ENCODE measurements at places on chromosomes 11 and 22.

DNA sequence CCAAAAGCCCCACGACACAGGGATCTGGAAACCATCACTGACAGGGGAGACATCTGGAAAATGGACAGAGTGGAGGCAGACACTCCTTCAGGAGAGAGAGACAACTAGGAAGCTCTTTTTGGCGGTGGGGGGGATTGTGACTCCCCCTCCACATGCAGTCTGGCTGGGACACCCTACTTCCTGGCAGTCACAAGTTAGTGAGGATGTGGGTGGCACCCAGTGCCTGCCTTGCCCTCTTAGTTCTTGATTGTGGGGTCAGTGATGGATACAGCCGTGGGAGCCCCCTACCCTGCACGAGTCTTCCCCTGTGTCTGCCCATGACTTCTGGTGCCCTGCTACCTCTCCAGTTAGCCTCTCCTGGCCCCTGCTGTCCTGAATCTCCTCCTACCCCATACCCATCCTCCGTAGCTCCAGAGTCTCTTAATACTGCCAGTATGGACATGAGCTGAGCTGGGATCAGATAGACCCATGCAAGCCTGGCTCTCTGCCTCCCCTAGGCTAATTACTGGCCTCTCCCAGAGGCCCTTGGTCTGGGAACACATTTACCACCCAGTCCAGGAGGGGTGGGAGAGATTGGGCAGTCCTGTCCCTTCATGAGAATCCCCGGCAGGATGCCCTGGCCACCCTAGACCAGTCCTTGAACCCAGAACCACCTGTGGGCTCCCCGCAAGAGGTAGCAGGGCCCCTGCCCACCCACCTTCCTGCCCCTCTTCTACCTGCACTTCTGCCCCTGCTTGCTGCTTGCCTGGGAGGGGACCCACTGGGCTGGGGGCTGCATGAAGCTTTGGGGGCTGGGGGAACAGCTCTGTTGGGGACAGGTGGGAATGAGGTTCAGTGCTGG is 22.8 kb downstream of the RHBDD3 start:
- no peak for DNase-seq

DNA sequence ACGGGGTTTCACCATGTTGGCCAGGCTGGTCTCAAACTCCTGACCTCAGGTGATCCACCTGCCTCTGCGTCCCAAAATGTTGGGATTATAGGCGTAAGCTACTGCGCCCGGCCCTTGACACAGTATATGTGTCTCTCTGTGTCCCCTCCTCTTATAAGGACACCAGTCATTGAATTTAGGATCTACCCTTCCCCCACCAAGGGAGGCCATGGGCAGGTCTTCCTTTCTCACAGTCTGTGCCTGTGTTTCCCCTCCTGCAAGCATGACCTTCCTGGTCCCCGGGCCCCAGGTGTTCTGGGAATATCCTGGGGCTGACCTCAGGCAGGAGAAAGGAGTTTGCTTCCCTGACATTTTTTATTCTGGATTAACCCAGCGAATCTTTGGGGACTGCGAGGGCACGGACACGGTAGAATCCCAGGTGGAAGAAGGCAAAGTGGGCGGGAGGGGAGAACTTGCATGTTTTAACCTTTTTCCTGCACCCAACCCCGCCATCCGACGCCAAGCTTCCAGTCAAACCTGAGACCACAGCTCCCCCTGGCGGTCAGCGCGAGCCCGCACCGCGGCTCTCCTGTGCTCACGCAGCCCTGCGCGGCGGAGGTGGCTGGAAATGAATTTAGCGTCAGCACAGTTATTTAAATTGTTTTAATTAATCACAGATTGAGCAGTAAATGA is 42.1 kb upstream of the ISX start:
- DNase-seq = peak; percentile 52

DNA sequence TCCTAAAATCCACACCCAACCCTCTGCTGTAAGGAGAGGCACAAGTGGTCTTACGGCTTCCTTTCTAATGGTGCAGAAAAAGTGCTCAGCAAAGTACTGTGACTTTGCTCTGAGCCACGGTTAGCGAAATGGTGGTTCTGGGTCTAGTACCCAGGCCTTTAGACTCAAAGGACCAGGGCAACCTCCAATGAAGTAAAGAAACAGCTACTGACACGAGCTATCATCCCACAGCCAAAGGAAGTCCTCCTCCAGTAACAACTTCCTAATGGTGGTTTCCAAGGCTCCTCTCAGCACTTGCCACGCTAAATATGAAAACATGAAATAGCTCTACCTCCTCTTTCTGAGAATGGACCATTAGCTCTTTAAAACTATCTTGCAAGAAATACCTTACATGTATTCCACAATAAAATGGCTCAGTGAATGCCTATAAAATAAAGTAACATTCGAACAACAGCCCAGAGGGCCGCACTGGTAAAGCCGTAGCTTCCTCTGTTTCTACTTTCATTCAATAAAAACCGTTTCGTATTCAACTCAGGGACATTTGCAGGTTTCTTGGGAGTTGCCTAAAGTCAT is 122.4 kb downstream of the ETS1 start:
- no peak for DNase-seq

- DNase-seq = no peak
Measured at GRCh38 chr11:10287140-10287539, 6.9 kb downstream of the SBF2 start.

DNA sequence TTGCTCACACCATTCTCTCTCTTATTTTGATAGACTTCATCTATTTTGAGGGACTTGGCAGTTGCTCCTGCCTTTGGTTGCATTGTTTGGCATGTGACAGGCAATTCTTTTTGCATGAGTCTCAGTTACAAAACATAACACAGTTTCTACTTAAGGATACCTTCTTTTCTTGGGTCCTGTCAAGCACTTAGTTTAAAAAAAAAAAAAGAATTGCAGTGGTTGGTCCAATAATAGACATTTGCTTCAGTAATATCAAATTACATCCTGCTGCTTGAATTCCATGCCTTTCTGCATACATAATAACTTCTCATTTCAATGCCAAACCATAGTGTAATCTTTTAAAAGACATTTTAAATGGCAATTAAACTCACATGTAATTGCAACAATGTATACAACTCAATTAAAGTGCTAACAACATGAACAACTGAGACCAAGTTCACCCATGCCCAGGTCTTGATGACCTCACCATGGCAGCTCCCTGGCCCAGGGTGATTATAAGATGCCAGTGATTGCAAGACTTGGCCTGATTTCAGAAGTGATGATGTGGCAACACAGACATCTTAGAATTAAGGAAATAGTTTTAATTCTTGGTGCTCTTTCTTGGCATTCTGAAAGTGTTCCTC is 32.2 kb upstream of the PLET1 start:
- DNase-seq = peak; percentile 53

GRCh38 chr22:31106001-31106571 is 1.3 kb downstream of the SELENOM start:
- no peak for DNase-seq

DNA sequence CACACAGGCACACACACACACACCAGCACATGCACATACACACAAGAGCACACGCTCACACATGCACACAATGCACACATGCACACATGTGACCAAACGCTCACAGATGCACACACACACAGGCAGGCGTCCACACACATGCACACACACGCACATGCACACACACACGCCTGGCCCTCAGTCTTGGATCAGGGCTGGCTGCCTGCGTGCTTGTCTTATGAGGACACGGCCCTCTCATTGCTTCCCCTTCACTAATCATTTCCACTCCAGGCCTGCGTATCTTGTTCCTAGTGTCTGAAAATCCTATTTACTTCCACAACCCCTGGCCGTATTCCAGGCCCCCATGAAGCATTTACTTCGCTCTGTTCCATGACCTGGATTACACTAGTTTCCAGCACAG is 740.5 kb downstream of the BRD1 start:
- no peak for DNase-seq

DNA sequence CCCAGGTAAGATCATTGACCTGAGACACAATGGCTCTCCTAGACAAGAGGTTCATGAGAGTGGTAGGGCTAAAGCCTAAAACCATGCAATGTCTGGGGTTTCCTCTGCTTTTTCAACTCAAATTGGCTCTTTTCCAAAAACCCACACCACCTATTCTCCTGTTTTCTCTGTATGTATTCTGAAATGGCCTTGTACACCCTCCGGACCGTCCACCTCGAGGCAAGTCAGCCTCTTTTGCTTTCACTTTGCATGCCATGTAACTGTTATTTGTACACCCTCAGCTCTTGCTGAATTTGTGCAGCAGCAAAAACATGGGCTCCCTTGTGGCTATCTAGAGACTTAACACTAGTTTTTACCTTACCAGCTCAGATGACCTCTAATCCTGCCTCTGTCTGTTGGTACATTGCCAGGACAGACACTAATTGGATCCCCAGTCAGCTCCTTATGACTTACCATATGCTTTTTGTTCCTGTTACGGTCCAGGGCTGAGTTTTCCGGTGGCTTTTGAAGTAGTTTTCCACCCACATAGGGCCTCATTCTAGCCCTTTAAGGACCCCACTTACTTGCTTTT is 288.0 kb downstream of the SBF2 start:
- peak; percentile 73 for DNase-seq

DNA sequence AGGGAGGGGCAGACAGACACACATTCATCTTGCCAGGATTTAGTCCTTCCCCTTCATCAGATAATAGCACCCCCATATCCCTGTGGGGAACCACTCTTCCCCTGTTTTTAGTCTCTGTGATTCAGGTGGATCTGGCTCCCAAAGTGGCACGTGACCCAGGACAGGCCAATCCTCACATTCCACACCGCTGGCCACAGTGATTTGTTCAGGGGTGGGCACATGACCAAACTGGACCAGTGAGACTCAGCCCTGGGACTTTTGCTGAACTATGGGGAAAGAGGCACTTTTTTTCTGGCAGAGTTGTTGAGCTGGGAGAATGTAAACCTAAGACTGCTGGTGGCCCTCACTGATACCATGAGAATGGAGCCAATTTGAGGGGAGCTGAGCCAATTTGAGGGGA is 19.1 kb upstream of the KCNJ11 start:
- DNase-seq = peak; percentile 24

GRCh38 chr11:92580908-92581307 is 356.3 kb downstream of the FAT3 start:
- no peak for DNase-seq

DNA sequence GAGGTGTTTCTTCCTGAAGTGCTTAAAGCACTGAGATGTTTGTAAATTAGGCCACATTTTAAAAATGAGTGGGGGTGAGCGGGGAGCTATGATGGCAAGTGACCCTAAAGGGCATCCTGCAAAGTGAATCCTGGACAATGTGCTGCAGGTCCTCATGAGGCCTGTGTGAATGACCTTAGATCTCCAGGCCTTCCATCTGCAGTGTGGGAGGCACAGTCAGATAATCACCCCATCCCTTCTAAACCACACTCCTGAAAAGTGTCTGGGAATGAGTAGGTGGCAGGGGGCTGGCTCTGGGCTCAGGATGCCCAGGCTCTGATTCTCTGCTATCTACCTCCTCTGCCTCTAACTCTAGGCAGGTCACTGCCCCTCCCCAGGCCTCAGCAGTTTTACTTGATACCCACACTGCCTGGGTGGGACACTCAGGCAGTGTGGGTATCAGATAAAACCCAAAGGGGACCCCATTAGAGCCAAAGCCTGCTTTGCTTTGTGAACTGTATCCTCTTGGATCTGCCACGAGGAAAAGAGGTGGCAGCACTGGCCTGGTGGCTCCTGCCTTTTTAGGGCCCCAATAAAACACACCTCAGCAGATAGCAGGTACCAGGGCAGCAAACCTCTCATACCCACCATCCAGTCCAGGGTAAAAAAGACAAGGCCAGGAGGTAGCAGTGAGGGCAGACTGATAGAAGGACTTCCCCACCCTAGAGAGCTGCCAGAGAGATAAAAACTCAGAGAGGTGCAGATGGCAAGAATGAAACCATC is 10.5 kb downstream of the STARD10 start:
- DNase-seq = no peak

DNA sequence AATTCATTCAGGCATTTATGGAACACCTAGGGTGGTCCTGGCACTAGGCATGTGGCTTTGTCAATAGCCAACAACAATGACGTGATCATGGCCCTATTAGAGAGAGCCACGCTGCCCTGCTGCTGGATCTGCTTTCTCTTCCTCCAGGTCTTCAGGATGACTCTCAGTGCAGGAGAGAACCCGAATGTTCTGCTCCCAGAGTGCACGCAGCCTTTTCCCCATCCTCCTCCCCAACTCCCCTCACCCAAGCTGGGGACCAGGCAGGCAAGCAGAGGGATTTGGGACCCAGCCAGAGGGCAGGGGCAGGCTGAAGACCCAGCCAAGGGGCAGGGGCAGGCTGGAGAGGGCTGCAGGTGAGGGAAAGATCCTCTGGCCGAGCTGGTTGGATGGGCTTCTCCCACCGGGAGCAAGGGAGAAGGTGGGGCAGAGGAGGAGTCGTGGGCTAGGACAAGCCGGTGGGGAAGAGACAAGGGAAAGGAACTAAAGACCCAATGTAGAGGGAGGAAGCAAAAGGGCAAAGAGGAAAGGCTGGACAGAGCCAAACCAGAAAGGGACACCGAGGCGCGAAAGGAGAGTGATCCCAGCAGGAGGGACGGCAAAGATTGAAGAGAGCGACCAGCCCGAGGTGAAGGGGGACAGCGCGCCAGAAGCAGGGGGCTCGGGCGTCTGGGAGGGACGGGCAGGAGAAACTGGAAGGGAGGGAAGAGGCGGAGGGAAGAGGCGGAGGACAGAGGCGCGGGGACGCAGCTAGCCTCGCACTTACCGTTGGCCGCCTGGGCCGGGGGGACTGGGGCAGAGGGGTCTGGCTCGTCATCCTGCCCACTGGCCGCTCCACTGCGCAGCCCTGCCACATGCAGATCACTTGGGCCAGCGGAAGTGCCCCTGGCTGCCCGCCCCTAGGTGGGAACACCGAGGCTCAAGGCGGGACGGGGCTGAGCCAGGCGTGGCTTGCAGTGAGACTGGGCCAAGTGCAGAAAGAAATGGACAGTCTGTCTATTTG is at the start of gene KCTD14:
KCTD14 (minus strand) TSS at position 880 of the 1,000 bp plus-strand sequence; CDS start at position 853, 27 bp downstream.
- no peak for DNase-seq
